ENCODE measurements at places on chromosomes 5 and 9. TPM values are rescaled to one million over a fixed set of nuclear protein-coding genes. Genes with fewer than 3 reads are reported as not detected.

Gene SLC6A7
- total RNA-seq: not detected

Gene RAB3C
- total RNA-seq: not detected

- DNase-seq: no peak
Observed at GRCh38 chr9:78865737-78866136, 568.8 kb downstream of the PSAT1 start.

Gene PNPLA7
- 0.43 TPM for total RNA-seq

- DNase-seq: no peak
Observed at GRCh38 chr5:178573216-178573615, 17.0 kb downstream of the COL23A1 start.

GRCh38 chr5:169004551-169004950 lies 296.4 kb downstream of the SLIT3 start:
- DNase-seq: no peak

Measured in GM12878 (cell line).